ENCODE measurements at places on chromosomes 5 and 9.

- DNase-seq: no peak
Measured at GRCh38 chr9:136875155-136875554, 9.0 kb upstream of the EDF1 start.

DNA sequence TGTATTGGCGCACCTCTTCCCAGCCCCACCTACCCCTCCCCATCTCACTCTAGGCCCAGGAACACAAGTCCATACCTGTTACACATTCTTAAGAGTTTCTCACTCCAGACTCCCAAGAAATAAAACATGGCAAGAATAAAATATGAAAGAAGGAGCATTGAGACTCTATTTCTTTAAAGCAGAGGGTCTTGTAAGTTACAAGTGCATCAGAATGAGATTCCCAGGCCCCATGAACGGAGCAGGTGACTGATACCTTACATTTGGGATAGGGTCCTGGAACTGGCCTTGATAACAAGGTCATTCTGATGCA is 5.7 kb downstream of the EGR1 start:
- no peak for DNase-seq

DNA sequence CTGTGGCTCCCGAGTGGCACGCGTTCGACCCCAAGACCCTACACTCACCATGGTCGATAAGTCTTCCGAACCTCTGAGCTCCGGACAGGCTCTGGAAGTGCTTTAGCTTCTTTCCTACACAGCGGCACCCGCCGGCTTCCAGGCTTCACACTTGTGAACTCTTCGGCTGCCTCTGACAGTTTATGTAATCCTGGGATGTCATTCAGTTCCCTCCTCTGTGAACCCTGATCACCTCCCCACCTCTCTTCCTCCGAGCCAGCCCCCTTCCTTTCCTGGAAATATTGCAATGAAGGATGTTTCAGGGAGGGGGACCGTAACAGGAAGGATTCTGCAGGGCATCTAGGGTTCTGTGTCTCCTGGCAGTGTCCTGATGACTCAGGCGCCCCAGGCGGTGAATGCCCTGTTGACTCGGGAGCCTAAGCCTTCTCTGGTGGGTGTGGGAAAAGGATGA is at the start of gene CD14:
CD14 (minus strand) TSS at position 155 of the 451 bp plus-strand sequence; CDS start at position 51, 104 bp downstream.
- no peak for DNase-seq

DNA sequence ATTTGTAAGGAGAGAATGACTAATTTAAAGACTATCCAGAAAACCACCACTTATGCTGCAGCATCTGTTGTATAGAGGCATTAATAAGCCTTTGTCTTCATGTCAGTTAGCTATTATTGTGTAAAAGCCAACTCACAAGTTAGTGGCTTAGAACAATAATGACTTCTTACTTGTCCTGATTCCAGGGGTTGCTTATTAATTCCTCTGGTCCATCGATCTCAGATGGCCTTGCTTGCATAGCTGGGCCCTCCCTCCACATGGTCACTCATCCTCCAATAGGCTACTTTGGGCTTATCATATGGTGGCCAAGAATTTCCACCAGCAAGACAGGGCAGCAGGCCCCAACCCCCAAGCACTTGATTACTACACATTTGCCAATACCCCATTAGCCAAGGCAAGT is 44.5 kb upstream of the STK32A start:
- no peak for DNase-seq

DNA sequence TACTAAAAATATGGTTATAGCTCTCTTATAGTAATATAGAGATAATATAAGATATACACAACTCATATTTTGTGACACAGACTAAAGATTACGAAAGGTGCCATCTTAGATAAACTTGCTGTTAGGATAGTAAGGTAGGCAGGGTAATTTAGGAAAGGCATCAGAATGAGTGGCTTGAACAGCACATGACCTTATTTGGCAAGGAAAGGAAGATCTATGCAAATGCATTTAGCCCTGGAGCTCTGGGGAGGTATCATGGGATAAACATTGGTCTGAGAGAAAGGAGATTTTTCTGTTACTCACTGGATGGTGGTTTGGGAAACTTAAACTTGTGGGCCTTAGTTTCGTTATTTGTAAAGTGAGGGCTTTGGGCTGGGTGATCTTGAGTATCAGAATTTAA is 65.8 kb downstream of the KCTD16 start:
- no peak for DNase-seq

- no peak for DNase-seq
Measured at GRCh38 chr5:39765366-39765765, 340.6 kb upstream of the DAB2 start.

DNA sequence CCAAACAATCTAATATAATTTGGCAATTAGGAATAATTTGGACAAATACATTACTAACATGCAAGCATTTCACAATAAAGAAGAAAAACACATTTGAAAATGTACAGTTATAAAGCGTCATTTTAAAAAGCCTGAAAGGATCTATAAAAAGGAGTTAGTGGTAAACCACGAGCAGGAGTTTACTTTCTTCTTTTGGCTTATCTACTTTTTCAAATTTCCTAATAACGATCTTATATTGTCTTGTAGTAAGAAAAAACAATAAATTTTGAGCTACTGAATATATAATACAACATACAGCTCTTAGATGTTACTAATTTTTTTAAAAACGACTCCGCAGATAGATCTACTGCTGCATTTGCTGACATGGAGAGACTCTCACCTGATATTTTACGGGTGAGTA is 79.9 kb downstream of the SMIM23 start:
- DNase-seq: no peak

DNA sequence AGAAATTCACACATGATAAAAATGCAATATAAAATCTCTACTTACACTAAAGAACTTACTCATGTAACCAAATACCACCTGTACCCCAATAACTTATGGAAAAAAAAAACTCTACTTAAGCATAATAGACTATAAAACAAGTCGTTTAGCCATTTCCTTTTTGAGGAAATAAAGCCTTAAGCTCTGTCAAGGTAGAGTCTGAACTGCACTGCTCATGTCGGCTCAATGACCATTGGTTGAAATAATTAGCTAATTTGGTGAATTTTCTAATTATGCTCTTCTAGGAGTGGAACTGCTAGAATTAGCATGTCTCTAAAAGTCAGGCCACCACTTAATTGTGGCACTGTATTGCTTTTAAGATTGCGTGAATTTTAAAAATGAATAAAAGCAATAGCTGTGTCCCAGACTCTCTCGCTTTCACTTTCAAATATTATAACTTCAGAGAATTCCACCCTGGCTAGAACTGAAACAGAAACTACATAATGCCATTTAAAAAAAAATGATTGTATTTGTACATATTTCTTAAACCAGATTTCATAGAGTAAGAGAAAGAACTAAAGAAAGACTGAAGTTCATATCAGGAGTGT is 113.0 kb upstream of the PCA3 start:
- DNase-seq: no peak

DNA sequence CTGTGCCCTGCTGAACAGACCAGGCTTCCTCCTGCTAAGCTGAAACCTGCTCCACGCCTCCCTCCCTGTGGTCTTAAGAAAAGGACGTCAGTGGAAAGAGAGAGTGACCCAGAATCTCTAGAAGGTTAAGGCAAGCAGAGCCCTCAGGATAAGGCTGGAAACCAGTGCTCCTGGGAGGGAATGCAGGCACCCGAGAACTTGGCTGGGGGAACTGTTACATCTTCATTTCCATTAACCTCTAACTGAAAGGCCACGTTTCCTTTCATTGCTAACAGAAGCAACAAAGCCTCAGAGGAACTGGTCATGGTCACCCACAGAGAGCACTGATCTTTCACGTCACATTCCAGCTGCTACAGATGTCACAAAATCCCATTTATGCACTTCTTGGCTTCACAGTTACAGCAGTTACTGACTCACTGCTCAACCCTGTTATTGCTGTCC is 26.1 kb upstream of the AKNA start:
- DNase-seq: no peak

DNA sequence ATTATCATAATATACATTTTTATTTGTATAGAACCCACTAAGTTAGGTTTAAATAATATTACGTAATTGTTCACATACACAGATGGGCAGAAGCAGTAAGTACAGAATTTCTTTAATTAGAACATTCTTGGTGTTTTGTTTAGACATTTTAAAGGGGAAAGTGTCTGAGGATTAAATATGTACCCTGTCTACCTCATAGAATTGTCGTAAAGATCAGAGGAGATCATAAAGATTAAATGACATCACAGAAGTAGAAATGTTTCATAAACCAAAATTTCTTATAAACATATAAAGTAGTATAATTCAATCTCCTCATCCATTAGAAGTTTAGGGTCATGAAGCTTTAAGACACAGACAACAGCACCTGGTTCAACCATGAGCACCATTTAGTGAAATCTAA is 20.1 kb downstream of the DEPDC1B start:
- no peak for DNase-seq

GRCh38 chr5:67353500-67354450 is 157.2 kb upstream of the CD180 start:
- DNase-seq: no peak

GRCh38 chr9:114249424-114250234 is 73.3 kb upstream of the ORM1 start:
- DNase-seq: no peak

DNA sequence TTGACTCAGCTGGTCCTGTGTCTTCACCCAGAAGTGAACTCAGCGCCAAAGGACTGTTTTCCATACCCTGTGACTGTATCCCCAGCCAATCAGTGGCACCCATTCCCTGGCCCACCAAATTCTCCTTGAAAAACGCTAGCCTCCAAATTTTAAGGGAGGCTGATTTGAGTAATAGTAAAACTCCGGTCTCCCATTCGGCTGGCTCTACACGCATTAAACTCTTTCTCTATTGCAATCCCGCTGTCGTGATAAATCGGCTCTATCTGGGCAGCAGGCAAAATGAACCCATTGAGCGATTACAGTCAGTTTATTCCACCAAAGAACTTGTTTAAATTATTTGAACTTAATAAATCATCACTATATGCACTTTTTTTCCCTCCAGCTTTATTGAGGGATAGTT is 55.9 kb upstream of the PPP1R26 start:
- DNase-seq: no peak

DNA sequence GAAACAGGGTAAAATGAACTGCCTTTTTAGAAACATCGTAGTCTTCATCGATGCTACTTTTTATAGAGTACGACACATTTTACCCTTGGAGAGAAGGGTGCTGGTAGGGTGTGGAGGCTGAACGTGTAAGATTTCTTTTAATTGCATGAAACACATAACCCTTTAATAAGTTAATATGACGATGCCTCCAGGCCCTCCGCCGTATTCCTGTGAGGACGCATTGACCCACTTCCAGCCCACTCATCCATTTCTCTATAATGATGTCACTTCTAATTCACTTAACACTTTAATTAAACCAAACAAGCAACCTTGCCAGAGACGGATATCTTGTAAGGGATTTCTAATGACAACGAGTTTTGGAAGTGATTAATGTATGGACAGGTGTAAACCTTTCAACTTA is 158.7 kb downstream of the IRX2 start:
- no peak for DNase-seq

GRCh38 chr5:27516437-27516836 is 478.1 kb upstream of the CDH9 start:
- no peak for DNase-seq

GRCh38 chr9:14511452-14511851 is 181.8 kb downstream of the ZDHHC21 start:
- no peak for DNase-seq

- DNase-seq: no peak
Measured at GRCh38 chr9:23041466-23041865, 594.8 kb downstream of the DMRTA1 start.

DNA sequence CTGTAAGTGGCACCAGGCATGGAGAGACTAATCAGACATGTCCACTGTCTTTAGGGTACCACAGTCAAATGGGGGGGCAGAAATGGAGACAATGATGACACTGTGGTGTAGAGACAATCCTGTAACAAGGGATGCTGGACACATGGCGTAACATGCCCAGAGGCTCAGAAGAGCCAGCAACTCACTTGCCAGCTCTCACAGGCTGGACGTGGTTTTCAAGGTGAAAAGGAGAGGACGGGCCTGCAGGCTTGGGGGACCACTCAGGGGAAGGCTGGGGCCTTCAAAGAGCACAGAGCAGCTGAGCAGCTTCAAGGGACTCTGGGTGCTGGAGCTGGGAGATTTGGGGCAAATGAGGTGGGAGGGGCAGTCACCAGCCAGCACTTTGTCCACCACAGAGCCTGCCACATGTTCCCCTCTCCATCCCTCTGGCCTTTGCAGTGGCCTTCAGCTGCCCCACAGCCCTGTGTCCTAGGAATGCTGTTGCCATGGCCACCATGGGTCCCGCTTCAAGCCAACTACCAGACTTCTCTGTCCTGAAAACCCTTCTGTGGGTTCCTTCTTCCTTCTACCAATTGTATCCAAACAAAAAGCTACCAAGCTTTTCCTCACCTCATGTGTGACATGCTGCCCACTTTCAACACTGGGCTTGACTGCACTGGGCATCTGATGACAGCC is 140.4 kb downstream of the GABBR2 start:
- DNase-seq: no peak

DNA sequence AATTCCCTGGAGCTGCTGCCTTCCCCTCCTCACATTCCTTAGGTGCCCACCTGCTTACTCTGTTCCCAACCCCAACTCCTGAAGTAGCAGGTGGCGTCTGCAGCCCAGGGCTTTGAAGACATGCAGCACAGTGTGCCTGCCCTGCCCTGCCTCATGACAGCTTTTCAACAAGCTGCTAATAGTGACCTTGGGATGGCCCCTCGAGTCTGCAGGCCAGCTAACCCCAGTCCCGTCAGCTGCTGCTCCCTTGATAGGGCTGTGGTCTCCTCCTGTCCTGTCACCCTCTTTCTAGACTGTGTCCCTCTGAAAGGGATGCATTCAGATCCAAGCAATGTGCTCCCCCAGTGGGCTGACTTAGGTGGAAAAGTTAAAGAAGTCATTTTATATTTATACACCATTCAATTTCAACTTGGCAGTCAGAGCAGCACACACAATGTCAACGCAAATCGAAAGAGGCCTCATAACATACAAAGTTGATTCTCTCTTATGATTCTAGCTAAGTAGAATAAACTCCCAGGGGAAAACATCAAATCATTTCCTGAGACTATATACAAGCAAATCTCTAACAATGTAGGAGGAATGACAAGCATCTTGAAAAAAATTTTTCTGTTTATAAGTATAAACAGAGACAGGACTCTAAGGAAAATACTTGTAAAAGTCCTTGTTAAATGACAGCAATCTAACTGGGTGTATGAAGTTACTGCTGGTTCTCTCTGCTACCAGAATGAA is 37.9 kb downstream of the ADRB2 start:
- no peak for DNase-seq

DNA sequence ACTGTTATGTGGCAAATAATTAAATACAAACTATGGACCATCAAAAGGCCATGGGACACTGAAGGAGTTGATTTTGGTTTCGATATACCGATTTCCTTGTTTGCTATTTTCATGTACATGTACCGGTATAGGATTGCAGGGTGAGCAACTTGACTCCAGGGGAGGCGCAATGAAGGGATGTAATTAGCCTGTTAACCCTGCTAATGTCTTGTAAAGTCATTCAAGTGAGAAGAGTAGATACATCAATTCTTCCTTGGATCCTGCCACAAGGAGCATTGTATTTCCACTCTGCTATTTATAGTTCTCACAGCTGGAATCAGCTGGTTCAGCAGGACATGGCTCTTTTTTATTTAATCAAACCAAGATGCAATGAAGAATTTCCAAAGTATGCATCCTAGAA is 102.0 kb downstream of the STK32A start:
- DNase-seq: no peak

Measured in stimulated activated CD4-positive, alpha-beta T cell treated with anti-CD3 and anti-CD28 coated beads, Interleukin-1b, Interleukin-23, amount 100 ng/mL, for 1 hour (primary cell).